ENCODE measurements at places on chromosomes 2 and 18.

DNA sequence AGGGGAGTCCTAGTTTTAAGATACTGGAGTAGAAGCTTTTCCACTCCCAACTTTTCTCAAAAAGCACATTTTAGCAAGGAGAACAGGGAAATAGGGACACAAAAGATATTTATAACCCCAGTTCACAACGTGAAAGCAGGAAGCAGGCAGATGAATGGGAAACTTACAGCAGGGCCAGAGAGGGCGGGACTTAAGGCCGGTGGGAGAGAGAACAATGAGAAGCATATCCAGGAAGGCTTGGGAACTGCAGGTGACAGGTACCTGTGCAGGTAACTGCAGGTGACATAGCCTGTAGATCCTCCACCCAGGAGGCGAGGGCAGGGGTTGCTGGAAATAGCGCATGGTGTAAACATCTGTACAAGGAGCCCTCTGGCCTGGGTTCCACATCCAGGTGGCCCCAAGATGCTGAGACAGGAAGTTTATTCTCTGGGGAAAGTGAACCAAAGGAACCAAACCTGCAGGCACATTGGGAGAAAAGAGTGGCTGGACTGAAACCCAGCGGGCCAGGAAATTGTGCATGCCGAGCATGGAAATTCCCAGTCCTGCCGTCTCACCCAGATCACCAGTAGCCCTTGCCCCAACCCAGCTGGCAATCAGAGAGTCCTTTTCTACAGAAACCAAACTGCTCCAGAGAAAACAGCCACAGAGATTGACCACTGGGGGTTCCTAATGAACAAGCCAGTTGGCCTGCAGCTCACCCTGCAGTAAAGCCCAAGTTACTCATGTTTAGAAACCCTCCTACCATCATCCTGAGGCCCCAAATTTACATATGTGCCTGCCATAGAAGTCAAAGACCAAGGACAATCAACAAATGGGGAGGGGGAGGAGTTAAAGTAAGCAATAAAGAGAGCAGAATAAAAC, 24.3 kb upstream of the COL6A3 start:
- no peak for DNase-seq

DNA sequence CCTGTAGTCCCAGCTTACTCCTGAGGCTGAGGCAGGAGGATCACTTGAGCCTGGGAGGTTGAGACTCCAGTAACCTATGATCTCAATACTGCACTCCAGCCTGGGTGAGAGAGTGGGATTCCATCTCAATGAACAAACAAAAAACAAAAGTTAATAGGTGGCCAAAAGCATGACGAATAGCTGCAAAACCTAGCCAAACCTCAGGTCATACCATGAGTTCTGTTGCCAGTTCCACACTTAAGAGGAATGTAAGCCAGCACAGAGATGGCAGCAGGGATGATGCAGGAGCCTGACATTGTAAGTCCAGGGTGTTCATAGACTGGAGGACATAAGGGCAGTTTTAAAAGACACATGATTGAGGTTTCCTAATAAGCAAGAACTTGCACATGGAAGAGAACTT, 55.3 kb upstream of the RMDN2 start:
- no peak for DNase-seq

DNA sequence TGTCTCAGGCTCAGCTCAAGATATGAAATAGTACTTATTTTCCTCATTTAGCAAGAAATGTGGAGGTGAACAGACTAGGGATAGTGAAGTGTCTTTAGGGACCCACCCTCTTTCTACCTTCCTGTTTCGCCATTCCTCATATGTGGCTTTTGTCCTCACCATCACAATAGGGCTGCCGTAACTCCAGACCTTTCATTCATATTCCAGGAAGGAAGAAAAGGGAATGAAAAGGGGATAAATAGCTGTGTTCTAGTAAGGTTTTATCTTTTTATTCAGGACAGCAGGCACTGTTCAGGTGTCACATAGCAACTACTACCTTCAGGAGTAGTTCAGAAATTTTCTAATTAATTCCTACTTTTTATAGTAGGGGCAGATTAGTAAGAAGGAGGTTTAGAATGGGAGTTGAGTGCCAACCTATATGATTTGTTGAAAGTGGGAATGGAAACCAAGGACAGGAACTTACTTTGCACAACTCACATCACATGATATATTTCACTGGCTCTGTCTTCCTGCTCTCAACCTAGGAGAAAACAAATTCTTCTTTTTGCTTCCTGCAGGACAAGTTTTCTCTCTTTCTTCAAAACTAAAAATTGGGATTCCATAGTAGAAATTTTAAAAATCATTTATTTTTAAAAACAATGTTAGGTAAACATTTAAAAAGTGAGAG, 36.0 kb upstream of the HDAC4 start:
- no peak for DNase-seq

DNA sequence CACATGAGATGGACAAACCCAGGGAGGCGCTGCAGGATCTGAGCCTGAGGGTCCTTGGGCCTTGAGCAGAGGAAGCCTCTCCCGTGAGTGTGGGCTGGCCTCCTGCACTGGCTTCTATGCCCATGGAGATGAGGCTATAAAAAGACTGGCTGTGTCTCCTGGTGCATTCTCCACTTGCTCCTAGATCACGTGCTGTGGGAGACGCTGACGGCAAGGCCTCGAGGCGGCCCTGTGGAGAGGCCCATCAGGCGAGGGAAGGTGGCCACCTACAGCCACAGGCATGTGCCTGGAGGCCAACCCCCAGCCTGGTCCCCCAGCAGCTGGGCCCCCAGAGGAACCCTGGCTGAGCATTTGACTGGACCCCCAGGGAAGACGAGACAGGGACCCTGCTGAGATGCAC, 198.9 kb downstream of the TWIST2 start:
- DNase-seq, result no peak

GRCh38 chr2:25587361-25587760, 86.0 kb downstream of the DTNB start:
- no peak for DNase-seq

- no peak for DNase-seq
Observed at GRCh38 chr2:216590780-216591179, 42.4 kb upstream of the IGFBP2 start.

GRCh38 chr18:28576941-28577340, 400.0 kb upstream of the CDH2 start:
- DNase-seq, result no peak

GRCh38 chr18:6979954-6980353, 137.6 kb downstream of the LAMA1 start:
- no peak for DNase-seq

DNA sequence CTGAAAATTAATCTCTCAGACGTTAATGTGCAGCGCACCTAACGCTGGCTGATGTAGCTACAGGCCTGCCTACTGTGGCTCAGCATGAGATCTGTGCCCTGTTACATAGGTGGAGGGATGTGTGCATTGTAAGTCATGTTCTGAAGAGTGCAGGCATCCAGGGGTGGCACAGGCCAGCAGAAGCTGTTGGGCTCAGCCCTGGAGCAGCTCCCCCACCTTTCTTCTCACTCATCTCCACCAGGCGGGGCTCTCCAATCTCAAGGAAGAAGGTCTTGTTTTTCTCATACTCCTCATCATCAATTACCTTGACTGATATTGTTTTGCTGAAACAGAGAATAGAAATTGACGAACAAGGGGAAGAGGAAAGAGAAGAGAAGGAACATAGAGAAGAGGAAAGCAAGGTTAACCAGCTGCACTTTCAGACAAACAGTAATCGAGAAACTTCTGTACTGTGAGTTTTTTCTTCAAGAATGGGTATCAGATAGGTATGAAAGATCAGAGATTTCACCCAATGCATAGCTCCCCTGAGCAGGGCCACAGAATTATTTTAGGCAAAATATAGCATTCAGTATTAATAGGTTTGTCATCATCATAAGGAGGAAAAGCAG, 273.6 kb downstream of the SLC8A1 start:
- no peak for DNase-seq

DNA sequence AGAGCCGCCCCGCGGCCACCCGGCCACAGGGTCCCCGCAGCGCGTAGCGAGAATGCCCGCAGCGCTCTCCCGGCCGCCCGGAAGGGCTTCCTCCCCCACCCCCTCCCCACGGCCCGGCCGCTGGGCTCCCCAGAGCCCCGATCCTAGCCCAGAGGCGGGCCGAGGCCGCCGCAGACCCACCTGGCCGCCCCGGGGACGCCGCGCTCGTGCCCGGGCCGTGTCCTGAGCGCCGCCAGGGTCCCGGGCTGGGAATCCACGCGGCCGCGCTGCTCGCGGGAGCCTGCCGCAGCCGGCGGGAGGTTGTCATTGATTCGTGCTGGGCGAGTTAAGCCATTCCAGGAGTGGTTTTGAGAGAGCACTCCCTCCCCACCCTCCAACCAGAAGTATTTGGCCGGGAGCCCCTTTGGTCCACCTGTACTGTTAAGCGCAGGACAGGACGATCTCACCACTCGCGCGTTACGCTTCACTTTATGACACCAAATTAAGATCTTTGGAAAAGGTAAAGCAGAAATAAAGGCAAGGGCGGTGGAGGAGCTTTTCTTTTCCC, 206.4 kb upstream of the SMAD2 start:
- no peak for DNase-seq

- no peak for DNase-seq
Observed at GRCh38 chr2:120771781-120772208, 36.1 kb downstream of the GLI2 start.

DNA sequence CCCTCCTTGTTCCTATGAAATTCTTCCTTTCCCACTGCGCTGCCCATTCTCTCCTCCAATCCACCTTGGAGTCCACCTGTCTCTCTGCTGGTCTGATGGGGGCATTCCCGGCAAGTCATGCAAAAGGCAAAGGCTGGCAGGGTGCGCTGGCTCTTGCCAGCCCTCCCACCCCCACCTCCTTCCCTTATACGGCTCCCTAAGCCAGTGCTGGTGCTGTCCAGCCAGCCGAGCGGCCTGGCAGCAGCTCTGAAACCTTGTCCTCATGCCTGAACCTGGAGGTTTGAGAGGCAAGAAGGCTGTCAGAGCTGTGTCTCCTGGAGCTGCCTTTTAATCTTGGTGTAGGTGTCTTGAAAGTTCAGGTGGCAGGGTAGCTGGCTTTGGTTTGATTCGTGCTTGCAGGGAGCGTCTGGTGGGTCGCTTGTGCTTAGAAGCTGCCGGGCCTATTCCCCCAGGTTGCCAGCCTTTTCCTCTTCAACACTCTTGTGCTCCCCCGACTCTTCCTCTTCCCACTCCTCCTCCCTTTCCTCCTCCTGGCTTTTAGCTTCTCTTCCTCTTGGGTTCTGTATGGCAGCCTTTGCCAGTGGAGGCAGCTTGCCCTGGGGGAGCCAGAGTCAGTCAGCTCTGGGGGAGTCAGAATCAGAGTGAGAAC, 748 bp downstream of the LIPG start:
- DNase-seq, result no peak

GRCh38 chr2:179518830-179519229, 254.2 kb upstream of the SESTD1 start:
- DNase-seq, result no peak

DNA sequence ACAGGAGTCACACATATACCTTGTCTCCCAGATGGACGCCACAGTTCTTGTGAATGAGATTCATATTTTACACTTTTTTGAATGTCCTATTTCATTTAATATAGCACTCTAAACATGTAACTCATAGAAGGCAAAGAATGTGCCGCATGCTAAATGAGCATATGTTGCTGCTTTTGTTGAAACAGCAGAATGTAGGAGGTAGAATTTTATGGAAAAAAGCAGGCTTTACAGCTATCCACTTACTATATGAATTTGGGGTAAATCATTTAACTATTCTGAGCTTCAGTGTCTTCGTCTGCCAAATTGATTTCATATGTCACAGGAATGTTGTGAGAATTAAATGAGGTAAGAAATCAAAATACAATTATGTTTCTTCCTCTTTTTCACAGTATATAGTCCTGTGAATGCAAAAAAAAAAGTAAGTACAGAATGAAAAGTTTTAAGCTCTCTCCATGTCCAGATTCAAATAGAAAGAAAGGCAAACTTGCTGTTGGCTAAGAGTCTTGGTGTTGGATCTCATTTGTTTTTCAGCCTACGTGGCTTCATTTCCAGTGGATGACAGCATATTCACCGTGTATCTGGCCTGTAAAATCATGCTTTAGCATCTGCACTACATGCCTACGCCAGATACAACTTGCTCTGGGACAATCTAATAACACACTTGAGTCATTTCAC, 154.7 kb upstream of the CNTNAP5 start:
- no peak for DNase-seq

GRCh38 chr2:219076253-219076652, 15.5 kb upstream of the IHH start:
- no peak for DNase-seq

- no peak for DNase-seq
Observed at GRCh38 chr2:236175548-236176150, 7.5 kb upstream of the GBX2 start.

- DNase-seq, result no peak
Observed at GRCh38 chr18:26978812-26979341, 113.4 kb upstream of the AQP4 start.

- no peak for DNase-seq
Observed at GRCh38 chr2:112803691-112804521, 19.6 kb upstream of the IL1A start.

DNA sequence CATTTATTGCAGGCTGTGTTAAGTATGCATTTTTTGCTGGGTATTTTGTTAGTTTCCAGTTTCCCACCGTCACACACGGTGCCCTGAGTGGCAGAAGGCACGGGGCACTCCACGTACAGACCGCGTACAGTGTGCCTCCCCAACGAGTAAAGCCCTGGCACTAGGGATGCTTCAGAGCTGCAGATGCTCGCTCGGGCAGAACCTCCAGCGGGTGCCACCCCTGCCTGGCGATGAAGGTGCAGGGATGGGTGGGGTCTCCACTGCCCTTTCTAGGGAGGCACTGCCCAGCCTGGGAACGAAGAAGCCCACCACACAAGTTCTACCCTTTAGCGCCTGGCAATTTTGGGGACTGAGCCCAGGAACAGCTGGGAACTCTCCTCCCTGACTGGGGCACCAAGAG, 4.1 kb downstream of the GREB1 start:
- no peak for DNase-seq

- DNase-seq, result no peak
Observed at GRCh38 chr2:200930947-200931626, 32.4 kb downstream of the ORC2 start.

Measured in stimulated activated CD8-positive, alpha-beta memory T cell treated with anti-CD3 and anti-CD28 coated beads, Interleukin-4, amount 100 ng/mL, for 1 hour (primary cell).